Femur (tissue), 1 donor: ENCODE measurements at places on chromosomes 3 and 15.

GRCh38 chr15:43939070-43939469 is 112.3 kb downstream of the WDR76 start:
- no peak for DNase-seq

DNA sequence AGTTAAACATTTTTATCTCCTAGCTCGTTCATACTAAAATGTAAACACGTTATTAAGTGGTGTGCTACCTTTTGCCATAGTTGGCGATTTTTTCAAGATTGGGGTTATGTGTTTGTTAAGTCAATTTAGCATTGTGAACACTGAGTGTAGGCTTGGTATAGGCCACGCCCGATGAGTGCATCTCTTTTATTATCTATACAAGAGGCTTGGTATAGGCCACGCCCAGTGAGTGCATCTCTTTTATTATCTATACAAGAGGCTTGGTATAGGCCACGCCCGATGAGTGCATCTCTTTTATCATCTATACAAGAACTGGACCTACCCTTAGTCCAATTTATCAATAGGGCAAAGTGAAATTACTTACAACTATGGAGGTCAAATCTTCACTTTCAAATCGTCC is 70.4 kb downstream of the NIPA2 start:
- no peak for DNase-seq

DNA sequence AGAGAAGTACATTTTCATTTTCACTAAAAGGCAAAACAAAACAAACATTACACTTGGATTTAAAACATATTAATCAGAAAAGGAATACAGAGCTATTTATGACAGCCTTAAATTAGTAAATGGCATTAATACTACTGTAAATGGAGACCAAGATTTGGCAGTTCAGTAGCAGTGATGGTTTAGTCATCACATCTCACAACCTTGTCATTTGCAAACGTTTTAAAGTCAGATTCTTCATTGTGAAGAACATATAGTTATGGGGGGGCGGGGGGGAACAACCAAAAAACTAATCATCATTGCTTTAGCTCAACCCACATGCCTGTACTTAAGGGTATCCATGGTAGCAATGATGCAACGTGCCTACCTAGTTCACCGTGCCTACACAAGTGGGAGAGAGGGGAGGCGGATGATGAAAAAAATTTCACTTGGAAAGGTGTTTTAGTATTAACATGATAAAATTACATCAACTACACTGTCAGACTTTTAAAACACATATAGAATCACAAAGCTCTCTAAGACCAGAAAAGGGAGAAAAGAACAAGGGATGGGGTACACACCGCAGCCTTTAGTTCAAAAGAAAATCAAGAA is 40.1 kb downstream of the DLG1 start:
- no peak for DNase-seq

DNA sequence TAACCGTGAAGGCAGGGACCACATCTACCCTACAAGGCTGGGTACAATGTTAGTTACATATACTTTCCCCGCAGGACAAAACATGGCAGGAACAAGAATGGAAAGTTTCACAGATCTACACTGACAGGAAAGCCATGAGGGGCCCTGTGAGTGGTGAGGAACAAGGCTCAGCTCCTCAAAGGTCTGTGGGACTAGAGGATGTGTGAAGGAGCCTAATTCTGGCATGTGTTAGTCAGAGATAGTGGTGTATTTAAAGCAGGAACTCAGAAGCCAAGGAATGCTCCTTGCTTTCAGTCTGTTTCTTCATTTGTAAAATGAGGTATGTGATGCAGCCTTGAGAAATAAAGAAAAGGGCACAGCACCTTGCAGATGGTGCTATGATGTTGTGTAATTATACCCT is 25.1 kb downstream of the ETV5 start:
- no peak for DNase-seq
